ENCODE measurements at places on chromosomes 7 and 10.

- no peak for DNase-seq
These were observed 9.4 kb downstream of the ACSL5 start for GRCh38 chr10:112383325-112383724.

DNA sequence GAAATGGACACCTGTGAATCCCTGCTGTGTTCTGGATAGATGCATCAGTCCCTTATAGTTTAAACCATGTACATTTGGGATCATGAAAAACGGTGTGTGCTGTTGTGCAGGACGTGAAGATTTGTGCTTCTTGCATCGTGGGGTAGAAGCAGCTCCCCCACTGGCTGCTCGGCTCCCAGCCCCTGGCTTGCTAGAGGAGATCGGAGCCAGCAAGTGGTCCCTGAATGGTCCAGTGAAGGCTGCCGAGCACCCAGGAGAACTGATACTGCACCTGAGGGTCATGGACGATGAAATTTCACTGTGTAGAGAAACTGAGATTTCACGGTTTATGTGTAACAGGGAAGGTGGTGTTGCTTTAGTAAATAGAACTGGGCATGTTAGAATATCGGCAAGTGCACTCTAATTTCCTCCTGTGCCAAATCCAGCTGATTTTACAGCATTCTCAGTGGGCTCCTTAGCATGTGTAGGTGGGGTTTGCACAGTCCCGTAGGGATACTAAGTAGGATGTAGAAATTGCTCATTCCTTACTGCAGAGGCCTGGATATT lies 655.1 kb upstream of the FOXK1 start:
- DNase-seq, result no peak

GRCh38 chr10:89201345-89202032 lies 5.6 kb downstream of the CH25H start:
- DNase-seq, result no peak

DNA sequence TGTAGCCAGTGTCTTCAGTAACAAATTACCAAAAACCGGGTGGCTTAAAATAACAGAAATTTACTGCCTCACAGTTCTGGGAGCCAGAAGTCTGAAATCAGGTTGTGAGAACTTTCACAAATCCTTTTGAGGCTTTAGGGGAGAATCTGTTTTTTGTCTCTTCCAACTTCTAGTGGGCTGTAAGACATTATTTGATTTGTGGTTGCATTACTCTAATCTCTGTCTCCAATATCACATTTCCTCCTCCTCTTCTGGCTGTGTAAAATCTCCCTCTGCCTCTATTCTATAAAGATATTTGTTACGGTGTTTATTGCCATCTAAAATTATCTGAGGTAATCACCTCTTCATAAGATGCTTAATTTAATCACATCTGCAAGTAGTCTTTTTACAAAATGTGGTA lies 1039.6 kb upstream of the LRRN3 start:
- no peak for DNase-seq

DNA sequence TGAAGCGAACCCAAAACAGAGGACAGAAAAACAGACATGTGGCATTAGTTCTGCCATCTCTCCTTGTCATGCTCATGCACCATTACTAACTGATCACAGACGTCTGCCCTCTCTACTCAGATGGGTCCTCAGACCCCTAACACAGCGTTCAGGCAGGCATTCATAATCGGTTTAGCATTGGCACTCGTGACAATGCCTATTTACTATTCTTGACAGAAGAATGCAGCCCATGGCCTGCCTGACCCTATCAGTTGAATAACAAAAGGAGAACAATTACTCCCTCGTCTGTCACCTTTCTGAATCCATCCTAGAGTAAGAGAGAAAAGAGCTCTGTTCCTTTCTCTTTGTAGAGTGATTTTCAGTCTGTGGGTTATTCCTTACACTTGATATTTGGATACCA lies 194.6 kb upstream of the PHYHIPL start:
- no peak for DNase-seq

DNA sequence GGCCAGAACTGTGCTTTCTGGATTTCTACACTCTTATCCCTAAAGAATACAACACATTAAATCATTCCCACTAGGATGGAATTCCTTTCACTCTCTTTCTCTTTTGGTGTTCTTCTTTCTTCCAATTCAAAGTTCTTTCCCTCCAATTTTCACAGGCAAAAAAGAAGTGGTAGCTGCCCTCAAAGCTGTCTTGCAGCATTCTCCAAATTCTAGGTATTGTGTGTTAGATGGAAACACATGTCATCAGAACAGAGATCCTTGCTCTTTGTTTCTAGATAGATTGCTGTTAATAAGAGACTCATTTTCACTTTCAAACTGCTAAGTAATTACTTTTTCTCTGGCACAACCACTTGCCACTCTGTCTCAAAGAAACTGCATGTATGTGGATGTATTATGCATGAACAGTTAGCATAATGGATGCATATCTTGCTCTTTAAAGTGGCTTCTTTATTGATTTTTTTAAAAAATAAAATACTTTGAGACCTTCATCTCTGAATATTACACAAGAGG lies 31.0 kb downstream of the SHTN1 start:
- DNase-seq, result no peak

GRCh38 chr10:34420795-34421194 lies 394.3 kb downstream of the PARD3 start:
- no peak for DNase-seq

DNA sequence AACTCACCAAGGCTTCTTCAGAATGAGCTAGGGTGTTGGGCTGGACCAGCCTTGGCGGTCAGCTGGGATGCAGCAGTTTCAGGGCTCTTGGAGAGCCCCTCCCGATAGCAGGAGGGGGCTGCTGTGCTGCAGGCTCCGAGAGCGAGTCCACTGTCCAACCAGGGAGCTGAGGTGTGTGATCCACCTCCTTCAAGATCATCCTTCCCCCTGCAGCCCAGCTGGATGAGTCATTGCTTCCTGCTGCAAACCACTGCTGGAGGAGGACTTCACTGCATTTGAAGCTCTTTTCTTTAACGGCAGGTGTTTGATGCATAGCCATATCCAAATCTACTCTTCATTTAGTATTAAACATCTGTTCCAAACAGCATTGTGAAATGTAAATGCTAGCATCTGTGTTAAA lies 54.2 kb upstream of the EBF3 start:
- no peak for DNase-seq

DNA sequence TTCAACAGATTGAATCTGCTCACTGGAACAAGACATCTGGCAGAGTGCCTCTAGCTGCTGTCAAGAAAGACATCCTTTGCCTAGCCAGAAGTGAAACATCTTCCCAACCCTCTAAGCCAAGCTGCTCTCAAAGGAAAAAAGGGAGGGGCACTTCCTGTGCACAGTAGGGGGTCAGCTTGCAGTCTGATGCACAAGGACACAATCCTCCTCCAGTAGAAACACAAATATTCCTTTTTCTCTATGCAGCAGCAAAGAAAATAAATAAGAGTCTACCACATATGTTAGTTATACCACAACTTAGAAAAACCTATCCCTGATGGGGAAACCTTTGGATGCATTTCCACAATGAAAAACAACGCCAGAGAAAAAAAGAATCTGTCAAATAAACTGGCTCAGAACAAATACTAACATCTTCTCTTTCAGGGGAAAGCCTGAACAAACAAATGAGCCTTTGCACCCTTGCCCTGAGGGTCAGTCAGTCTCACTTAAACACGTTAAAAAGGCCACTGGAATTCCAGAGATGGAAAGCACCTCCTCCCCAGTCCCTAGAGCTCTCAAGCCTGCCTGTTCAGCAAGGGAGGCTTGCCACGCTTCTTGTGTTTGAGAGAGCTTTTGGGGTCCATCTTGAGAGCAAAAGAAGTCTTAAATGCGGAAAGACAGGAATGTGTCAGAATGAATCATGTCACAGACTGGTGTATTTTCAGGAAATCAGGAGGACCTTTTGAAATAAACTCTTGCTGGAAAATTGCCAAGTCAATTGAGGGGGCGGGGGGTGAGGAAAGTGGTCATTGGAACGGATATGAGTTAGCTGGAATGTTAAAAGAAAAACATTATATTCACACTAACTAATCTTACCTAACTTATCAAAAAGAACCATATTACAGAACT lies 7.5 kb downstream of the LAMB1 start:
- DNase-seq, result no peak

- no peak for DNase-seq
These were observed 130.4 kb downstream of the GLI3 start for GRCh38 chr7:42106562-42106961.

DNA sequence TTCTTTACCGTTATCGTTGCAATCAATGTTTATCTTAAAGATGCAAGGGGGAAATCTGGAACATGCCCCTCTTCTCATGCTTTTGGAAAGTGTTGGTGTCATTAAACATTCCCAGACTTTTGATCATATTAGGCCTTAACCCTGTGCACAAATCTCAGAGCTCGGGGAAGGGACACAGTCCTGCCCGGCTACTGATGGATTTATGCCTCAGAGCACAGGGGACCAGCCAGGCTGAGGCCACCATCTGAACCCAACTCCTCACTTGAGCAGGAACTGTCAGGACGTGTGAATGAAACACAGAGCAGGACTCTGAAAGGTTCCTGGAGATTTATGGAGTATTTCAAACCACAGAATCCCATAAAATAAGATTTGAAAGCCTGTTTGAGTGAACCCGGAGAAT lies 132.0 kb upstream of the CXCL12 start:
- DNase-seq, result no peak

DNA sequence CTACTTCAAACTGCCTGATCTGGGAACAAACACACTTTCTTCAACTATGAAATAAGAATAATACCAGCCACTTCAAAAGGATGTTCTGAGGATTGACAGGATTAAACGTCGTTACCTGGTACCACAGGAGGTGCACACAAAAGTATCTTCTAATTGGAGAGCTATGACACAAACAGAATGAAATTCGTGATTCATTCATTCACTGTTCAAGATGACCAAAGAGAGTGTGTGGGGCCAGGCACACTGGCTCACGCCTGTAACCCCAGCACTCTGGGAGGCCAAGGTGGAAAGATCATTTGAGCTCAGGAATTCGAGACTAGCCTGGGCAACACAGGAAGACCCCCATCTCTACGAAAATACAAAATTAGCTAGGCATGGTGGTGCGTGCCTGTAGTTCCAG lies 50.9 kb downstream of the SFMBT2 start:
- DNase-seq, result no peak

DNA sequence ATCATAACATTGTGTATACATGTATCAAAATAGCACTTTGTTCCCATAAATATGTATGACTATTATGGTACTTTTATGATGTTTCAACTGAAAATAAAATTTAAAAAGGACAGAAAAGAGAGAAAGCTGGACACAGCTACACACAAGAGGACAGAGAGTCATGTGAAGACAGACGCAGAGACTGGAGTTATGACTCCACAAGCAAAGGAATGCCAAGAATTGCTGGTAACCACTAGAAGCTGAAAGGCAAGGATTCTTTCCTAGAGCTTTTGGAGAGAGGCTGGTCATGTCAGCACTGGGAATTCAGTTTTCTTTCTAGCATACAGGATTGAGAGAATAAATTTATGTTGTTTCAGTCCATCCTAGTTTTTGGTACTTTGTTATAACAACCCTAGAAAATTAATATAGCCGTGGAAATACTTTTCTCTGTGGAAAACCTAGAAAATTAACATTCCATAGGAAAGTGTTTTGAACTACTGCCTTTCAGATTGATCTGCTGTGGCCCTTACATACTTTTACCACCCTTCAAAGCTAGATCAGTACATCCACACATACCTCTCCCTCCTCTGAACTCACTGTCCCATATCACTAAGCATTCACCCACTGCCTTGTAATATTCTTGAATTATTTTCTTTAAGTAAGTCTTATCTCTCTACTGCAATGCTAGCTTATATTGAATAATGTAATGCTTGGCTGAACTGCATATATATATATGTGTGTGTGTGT lies 575.3 kb downstream of the IPMK start:
- DNase-seq, result no peak

DNA sequence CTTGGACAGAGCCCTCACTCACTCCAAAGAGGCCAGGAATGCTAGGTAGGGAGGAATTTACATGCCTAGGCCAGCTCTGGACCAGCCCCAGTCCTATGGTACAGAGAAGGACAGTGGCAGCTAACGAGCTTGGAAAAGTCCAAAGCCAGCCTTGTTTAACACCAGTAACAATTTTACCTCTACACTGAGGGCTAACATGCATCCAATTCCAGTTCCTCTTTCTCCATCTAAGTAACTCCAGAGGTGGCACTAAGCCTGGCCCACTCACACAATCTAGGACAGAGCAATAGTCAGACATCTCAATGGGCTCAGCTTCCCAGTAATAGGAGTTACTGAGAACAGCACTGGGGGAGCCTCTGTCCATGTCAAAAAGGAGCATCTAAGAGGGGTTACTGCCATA lies 5.7 kb upstream of the LCOR start:
- DNase-seq, result no peak

DNA sequence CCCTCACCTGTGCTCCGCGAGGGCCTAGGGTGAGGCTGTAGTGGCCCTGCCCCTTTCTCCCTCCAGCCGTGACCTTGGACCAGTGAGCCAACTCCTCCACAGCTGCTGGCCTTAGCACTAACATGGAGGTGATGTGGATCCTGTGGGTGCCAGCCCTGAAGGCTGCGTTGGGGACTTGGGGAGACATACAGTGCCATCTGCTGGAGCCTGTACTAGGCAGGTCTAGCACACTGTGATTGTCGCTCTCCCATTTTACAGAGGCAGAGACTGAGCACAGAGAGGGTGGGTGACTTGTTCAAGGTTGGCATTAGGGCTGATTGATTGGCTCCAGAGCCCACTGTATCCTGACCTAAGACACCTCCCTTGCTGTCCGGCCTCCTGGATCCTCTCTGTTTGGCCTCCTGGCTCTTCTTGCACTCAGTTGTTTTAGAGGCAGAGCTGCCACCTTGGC lies 37.6 kb downstream of the PRF1 start:
- DNase-seq, result no peak

GRCh38 chr7:23633417-23633816 lies 36.2 kb downstream of the CCDC126 start:
- no peak for DNase-seq

DNA sequence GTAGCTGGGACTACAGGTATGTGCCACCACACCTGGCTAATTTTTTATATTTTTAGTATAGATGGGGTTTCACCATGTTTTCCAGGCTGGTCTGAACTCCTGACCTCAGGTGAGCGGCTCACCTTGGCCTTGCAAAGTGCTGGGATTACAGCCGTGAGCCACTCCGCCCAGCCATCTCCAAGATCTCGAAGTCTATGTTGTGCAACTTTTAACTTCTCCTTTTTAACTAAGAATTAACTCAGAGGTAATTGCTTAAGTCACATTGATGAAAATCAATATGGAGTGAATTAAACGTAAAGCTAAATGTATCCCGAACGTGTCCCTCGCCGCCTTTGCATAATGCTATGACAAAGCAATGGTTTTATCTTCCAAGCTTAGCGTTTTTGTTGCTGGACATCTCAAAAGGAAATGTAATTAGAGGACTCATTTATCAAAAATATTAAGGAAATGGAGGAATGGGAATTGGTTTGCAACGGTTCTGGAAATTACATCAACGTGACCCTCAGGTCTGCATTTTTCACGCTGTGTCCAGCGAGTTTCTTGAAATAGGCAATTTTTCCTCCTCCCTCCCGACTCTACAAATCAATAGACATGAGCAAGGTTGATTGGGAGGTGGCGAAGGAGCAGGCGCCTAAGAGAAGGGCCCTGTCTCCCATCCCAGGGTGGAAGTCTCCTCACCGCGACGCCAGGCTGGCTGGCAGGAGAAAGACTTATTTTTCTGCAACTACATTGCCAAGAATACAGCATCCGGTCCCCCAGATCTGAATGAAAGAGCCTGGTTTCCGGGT lies 89.8 kb downstream of the TMEM130 start:
- no peak for DNase-seq
